Left renal cortex interstitium (tissue), 4 donors: ENCODE measurements at places on chromosomes 2 and 18. TPM values are rescaled to one million over a fixed set of nuclear protein-coding genes. Genes with fewer than 3 reads are reported as not detected.

Gene MTLN
- 14.3 TPM for polyA plus RNA-seq

Gene ALPI
- polyA plus RNA-seq, result 0.06 TPM

Gene PRKAG3
- not detected for polyA plus RNA-seq

Gene CHRNA1
- 6.1 TPM for polyA plus RNA-seq

Gene LRRC30
- polyA plus RNA-seq, result 1.2 TPM

DNA sequence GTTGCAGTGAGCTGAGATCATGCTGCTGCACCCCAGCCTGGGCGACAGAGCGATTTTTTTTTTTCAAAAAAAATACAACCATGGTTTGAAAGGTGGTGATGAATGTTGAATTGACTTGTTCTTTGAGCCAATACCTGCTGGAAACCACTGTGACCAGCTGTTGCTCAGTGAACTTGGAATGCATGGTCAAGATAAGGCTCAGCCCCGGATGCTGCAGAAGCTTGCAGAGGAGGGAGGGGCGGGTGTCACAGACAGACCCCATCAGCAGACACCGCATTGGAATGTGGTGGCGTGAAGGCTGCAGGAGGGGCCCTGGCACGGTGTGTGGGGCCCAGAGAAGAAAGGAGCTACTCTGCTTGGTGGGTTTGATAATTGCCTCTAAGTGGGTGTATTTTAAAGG lies 91.6 kb downstream of the ITGB1BP1 start:
- DNase-seq, result no peak

DNA sequence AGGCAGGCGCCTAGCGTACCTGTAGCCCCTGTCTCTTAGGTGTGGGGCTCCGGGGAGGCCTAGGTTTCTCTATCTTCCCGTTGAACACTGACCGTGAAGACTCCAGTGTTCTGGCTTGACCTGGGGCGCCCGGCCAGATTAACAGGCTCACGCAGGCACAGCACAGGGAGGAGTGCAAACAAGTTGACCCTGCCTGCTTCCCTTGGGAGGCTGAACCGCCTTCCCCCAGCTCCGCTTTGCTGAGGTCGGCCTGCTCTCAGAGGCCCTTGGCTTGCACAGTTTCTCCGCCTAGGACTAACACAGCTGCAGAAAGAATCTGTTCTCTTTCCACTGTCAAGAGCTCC lies 567 bp downstream of the PCYOX1 start:
- DNase-seq, result peak; percentile 20

GRCh38 chr2:151111599-151112278 lies 149.9 kb downstream of the RBM43 start:
- DNase-seq, result no peak

DNA sequence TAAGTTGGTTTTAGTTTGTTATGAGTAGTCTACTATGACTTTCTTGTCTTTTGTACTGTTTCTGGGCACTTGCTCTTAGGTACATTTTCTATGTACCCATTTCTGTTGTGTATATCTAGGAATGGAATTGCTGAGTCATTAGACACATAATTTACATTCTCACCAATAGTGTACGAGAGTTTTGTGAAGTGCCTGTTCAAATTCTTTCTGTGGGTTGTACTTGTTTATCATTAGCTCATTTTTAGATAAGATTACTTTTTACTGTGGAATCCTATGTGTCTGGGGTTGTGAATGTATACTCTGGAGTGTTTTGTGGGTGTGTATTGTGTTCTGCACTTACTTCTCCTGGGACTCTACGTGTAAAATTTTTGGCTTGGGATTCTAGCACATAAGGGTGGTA lies 36.6 kb upstream of the CD28 start:
- DNase-seq, result no peak

DNA sequence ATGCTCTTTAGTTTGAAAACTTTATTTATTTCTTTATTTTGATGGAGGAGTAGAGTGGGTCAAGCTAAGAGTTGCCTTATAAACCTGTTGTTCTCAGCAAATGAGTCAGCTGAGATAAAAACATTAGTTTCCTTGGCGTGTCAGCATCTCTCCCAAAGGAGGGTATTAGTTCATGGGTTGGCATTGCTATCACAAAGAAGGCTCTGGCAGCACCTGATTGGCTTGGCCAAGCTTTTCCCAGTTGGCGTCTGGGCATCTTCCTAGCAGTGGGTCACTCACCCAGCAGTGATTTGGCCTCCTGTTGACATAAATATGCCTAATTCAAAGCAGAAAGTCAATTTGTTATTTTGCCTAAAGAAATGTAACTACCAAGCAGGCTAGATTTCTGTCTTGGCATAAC lies 200.7 kb upstream of the TNP1 start:
- no peak for DNase-seq

DNA sequence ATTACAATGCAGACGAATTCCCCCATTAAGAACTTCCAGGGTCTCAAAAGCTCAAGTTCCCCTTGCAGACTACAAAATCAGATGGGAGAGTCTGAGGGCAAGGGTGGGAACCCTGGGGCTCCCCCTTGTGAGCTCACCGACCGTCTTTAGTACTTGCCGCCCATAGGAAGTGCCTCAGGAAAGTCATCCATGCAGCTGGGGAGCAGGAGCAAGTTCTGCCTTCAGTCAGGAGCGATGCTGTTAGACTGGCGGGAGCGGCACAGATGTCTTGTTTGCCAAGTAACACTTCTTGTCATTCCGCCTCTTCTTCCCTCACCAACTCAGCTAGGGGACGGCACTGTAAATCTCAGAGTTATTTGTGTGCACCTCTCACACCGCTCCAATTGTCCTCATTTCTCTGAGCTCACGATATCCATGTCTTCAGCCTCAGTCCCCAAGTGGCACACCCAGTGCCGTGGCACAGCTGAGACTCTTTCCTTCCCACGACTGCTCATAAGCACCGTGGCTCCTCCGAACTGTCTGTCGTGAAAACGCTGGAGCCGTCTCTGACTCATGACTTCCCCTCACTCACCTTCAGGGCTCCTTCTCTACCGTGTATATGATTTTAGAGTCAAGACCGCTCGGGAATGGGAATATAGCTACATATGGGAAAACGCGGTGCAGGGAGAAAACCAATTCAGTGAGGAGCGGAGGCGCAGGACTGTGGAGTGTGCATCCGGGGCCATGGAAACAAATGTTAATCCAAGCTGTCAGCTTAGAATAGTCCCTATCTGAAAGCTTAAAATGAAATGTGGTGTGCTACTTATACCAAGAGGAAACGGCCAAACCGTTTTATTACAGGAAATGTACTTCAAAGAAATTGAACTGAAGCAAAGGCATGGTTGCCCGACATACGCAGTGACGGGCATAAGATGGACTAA lies 34.0 kb downstream of the UXS1 start:
- no peak for DNase-seq

DNA sequence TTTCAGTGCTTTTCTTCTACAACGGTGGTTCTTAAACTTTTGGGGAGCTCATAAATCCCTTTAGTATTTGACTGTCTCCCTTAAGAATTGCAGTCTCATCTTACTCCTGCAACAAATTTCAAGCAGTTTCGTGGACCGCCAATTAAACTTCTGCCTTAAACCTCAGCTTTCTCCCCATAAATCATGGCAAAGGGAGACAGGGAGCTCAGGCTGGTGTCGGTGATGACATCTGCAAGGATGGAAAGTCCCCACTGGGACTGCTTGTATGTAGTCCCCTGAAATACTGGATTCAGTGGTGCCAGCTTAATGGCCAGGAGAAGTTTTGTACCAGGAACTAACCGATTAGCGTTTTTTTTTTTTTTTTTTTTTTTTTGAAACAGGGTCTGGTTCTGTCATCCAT lies 148.7 kb upstream of the ITGA6 start:
- DNase-seq, result no peak

GRCh38 chr18:48930926-48931325 lies 19.8 kb downstream of the SMAD7 start:
- DNase-seq, result no peak

DNA sequence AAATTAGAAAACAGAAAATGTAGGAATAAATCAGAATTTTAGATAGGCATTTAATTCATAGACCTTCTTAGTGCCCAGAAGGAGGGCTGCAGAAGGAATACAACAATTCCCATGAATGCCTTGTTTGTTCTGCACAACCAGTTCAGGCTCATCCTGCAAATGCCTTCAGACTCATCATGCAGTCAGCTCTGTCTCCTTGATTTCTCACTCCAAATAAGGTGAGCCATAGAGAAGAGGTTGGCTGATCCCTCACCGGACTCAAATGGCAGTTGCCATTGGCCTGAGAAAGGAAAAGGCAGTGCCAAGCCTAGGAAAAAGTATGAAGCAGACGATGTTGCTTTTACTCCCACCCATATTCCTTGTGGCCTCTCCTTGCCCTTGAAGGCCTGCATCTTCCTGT lies 50.3 kb downstream of the DSC3 start:
- DNase-seq, result no peak

DNA sequence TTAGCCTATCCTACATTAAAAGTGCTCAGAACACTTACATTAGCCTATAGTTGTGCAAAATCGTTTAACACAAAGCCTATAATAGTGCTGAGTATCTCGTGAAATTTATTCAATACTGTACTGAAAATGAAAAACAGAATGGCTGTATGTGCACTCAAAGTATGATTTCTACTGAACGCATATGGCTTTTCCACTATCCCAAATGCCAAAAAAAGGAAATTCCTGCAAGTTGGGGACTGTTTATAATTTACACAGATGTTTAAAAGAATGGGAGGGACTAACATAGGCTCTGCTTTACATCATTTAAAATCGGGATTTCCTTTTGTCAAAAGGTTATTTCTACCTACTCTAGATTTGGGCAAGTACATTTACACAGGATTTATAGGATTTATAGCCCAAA lies 101.4 kb upstream of the PELI1 start:
- DNase-seq, result no peak

DNA sequence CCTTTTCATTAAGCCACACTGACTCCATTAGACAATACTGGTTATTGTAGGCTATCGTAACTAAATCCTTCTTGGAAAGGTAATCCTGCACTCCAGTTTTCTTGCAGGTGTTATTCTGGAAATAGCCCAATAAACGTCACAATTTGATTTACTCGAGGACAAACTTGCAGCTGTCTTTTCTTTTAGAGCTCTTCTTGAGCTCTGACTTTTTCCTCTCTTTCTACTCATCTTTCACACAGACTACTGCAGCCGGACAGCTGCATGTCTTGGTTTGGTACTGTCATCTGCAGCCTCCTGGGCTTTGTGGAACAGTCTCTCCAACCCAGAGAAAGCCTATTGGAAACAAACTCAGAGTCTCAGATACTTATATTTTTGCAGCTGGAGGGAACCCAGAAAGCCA lies 23.0 kb upstream of the MSGN1 start:
- DNase-seq, result no peak

DNA sequence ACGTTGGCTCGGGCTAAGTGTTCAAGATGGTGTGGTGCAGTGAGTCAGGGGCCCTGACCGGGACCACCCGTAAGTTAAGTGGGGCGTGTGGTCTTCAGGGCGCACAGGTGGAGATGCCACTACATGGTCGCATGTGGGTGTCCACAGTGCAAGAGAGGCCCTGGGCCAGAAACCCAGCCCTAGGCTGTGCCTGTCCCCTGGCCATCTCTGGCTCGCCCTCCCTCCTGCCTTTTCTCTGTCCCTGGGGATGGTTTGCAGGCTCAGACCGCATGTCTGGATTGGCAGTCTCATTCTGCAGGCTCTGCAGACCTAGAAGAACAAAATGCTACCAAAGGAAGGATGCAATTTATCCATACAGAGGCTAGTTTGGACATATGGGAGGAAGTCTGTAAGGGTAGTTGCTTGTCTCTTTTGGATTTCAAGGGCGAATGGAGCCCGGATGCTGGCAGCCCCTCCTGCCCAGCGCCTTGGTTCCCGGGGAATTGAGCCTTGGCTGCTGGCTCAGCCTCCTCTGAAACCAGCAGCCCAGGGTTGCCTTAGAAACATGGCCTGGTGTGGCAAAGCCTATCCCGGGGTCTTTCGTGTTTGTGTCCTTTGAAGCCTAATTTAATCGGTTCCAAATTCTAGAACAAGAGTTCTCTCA lies 417.5 kb upstream of the HS6ST1 start:
- no peak for DNase-seq

- DNase-seq, result peak; percentile 24
Observed at GRCh38 chr2:157838442-157839161, 37.5 kb downstream of the ACVR1 start.

- no peak for DNase-seq
Observed at GRCh38 chr2:166167449-166167848, 39.6 kb upstream of the SCN1A start.

- DNase-seq, result no peak
Observed at GRCh38 chr2:119160361-119160990, 1.9 kb upstream of the C1QL2 start.

DNA sequence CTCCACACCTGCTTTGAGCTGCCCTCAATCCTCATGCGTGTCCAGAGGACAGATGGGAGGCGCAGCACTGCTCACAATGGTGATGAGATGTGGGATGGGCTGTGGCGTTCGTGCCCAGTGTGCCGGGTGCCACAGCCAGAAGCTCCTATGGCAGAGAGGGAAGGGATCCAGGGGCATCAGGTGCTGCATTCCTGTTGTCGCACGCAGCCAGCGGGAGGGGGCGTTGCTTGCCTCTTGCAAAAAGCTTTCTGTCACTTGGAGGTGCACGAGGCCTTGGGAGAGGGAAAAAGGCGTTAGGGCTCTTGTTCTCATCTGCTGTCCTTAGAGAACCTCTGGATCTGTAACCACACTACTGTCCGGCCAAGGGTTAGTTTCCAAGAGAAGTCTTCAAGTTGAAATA lies 29.2 kb upstream of the ALLC start:
- DNase-seq, result no peak

GRCh38 chr18:12934454-12935071 lies 13.2 kb upstream of the SEH1L start:
- DNase-seq, result peak; percentile 60

- no peak for DNase-seq
Observed at GRCh38 chr2:149901231-149901859, 313.8 kb upstream of the MMADHC start.

- DNase-seq, result no peak
Observed at GRCh38 chr18:59929621-59930295, 30.0 kb downstream of the PMAIP1 start.

- no peak for DNase-seq
Observed at GRCh38 chr2:72146347-72147302, 1.0 kb downstream of the CYP26B1 start.

DNA sequence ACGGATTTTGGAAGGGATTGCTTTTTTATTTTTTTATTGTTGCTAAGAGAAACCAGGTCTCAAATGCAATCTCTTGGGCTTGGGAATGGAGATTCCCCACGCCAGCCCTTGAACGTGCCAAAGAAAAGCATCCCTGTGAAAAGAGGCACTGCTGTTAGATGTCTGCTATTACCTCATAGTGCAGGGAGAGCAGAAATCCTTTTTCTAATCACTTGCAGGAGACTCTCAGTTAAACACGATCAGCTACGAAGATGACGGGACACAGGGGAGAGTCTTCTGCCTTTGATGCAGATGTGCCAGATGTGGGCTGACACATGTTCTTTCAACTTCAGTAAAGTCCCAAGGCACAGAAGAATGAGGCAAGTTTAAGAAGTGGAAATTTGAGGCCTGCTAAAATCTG lies 381.6 kb upstream of the TRIB2 start:
- no peak for DNase-seq

- DNase-seq, result no peak
Observed at GRCh38 chr2:3872451-3872850, 169.1 kb downstream of the DCDC2C start.

DNA sequence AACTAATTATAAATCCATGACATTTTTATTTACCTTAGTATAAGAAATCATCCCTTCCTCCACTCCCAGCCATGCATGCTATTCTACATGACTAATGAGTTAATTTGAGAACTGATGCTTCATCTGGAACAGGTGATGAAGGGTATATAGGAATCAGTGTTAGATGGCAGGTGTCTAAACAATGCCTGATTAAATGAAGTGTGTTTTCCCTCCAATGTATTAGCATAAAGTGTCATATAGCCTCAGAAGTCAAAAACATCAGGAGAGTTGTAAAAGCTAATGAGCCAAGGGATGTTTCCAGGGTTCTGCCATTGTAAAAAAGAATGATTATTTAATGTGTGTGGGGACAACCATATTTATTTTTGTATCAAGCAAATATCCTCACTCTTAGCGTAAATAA lies 913.8 kb downstream of the DCC start:
- no peak for DNase-seq
